Upper lobe of left lung (tissue), 6 donors: ENCODE measurements at places on chromosomes 11 and 22. TPM values are rescaled to one million over a fixed set of nuclear protein-coding genes. Genes with fewer than 3 reads are reported as not detected.
A peak's percentile ranks its signal among the peaks of the same experiment; 100 is the strongest.

DNA sequence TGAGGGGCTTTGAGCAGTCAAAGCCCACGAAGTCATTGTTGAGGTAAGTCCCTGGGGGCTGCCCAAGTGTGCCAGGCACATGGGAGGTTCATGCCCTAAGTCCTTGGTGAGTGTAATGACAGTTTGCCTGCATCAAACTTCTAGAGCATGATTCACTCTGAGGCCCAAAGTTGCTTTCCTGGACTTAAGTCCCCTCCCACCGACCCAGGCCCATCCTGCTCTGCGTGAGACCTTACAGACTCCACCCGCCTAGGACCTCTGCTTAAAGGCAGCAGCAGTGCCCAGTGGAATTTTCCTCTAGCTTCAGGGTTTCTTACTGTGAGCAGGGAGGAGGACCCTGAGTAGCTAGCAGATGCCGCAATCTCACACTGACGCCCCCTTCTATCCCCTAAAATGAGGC, 5.7 kb upstream of the PVALB start:
- no peak overlapping the region for H3K4me3 ChIP-seq
- H3K4me1 ChIP-seq, result no peaks in the 10 kb centered on the region
- H3K27me3 ChIP-seq, result no peaks in the 10 kb centered on the region
- no peak for DNase-seq
- no peak overlapping the region for H3K27ac ChIP-seq
- no peaks in the 10 kb centered on the region for H3K36me3 ChIP-seq

- no peak overlapping the region for H3K27ac ChIP-seq
- no peaks in the 10 kb centered on the region for H3K4me1 ChIP-seq
- no peaks in the 10 kb centered on the region for H3K36me3 ChIP-seq
- no peaks in the 10 kb centered on the region for H3K27me3 ChIP-seq
- DNase-seq, result no peak
- no peak overlapping the region for H3K4me3 ChIP-seq
Measured at GRCh38 chr11:45037434-45038005, 86.8 kb upstream of the TP53I11 start.

- H3K4me1 ChIP-seq, result peaks cover 75% of the 10 kb centered on the region
- peak; percentile 80 for DNase-seq
- H3K4me3 ChIP-seq, result no peak overlapping the region
- no peaks in the 10 kb centered on the region for H3K27me3 ChIP-seq
Measured at GRCh38 chr11:68373815-68374501, 61.6 kb downstream of the LRP5 start.

DNA sequence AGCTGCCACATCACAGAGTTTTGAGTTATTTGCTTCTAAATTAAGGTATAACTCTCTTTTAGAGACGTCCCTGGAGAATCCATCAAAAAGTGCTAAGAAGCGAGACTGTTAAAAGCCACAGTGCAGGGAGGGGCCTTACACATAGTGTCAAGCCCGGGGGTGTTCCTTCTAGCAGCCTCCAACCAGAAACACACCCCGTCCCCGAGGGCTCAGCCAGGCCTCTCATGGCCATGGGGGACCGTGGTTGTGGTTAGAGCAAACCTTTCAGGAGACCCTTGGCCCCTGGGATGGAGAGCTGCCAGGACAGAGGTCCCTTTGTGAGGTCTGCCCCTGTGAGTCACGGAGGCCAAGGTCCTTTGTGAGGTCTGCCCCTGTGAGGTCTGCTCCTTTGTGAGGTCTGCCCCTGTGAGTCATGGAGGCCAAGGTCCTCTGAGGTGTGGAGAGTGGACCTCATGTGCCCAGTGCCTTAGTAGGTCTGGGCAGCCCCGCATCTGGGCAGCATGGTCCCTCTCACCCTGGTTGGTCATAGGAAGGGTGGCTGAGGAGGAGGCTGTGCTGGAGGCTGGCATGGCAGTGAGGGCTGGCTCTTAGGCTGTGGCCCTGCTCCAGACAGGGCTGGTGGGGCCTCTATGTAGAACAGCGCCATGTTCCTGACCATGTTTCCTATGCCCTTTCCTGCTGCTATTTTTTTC, 5.4 kb downstream of the GNAZ start:
- H3K36me3 ChIP-seq, result no peaks in the 10 kb centered on the region
- H3K4me1 ChIP-seq, result peaks cover 10% of the 10 kb centered on the region
- no peak for DNase-seq
- H3K27ac ChIP-seq, result no peak overlapping the region
- H3K27me3 ChIP-seq, result no peaks in the 10 kb centered on the region

SLC25A18 gene
- total RNA-seq, result 1.1 TPM

GAS2L1 gene
- 23.0 TPM for total RNA-seq

DNA sequence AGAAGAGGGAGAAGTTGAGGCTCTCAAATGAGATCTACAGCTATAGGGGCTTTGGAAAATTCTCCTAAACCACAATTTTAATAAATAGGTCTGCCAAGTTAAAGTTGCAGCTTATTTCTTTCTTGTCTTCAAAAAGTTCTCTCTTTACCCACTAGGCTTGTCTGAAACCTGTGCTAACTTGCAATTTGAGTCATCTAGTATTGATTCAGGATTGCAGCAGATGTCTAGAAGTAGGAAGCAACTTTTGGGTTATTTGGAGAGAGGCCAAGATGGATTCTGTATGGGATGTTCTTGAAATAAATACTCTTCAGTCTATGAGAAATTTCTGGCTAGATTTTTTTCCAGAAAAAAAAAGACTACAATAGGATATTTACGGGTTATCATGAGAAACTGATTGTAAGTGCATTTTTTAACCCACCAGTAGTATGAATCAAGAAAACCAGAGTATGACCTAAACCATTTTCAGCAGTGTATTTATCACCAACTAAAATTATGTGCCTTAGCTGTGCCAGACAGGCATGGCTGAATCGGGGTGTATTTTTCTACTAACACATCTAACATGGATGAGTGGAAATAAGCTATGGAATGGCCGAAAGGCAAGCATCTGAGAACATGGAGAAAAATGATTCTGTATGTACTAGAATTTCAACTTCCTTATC, 4.9 kb upstream of the RAB38 start:
- no peaks in the 10 kb centered on the region for H3K27me3 ChIP-seq
- no peak overlapping the region for H3K4me3 ChIP-seq
- no peak overlapping the region for H3K27ac ChIP-seq
- no peak for DNase-seq
- H3K4me1 ChIP-seq, result peaks cover 9% of the 10 kb centered on the region

DNA sequence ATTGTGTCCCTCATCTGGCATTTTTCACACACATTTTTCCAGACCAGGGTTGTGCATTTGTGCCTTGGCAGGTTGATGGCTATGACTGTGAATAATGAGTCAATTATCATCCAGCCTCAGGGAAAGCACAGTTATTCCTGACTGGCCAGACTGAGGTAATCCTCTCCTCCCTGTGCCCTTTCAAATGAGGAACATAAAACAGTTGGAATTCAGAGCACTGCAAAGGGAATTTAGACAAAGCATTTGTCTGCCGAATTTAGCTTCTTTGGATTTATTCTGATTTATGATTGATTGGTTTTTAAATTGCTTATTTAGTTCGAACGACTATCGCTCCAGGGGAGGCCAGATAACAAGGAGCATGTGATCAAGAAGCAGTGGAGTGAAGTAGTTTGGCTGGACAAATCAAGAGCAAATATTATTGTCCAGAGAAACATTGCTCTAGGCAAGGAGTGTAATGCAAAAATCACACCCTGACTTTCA, 30.8 kb upstream of the RAG2 start:
- no peak for DNase-seq
- no peaks in the 10 kb centered on the region for H3K4me1 ChIP-seq
- H3K36me3 ChIP-seq, result no peaks in the 10 kb centered on the region

CCDC87 gene
- total RNA-seq, result 0.22 TPM

DNA sequence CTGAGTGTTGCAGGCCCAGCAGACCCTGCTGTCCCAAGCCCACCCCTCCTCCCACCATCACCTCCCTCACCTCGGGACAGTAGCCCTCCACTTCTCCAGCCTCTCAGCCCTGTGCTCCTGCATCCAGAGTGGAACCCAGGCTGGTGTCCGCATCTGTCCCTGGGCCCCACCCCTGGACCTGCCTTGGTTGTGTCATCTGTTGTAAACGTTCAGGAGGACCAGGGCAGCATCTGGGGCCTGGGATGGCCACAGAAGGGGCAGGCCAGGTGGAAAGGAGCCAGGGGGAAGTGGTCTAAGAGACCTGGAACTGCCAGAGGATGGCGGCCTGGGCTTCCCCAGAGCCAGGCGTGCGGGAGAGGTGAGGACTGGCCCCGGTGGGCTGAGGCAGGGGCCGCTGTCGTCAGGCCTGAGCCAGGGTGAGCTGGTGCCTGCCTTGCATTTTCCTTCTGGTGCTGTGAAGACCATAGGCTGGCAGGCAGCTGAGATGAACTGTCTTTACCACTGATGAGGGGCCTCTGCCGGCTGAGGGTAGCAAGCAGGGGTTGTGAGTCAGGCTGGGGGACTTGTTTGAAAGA, 26.1 kb upstream of the MGAT3 start:
- H3K36me3 ChIP-seq, result peaks cover 70% of the 10 kb centered on the region
- no peak overlapping the region for H3K4me3 ChIP-seq
- DNase-seq, result no peak

DNA sequence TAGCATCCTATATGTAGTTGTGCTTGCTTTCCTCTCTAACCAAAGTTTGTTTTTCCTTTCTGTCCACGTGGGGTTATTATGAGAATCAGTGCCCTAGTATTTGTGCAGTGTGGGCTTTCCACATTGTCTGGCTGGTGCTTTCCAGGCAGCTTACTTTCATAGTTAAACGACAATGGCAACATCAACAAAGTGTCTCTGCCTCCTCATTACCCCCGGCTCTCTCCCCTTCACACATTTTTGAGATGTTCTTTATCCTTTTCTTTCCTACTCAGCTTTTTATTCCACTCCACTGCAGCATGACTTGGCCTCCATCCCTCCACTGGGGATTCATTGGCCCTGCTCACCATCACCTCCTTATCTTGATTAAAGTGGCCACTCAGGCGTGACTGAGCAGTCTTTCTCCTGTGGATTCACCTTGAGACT, 19.1 kb downstream of the SPECC1L start:
- DNase-seq, result no peak
- H3K4me3 ChIP-seq, result no peak overlapping the region
- no peaks in the 10 kb centered on the region for H3K27me3 ChIP-seq
- peaks cover 58% of the 10 kb centered on the region for H3K4me1 ChIP-seq
- peak overlapping the region; percentile 21 for H3K27ac ChIP-seq

- no peak overlapping the region for H3K4me3 ChIP-seq
- H3K27ac ChIP-seq, result no peak overlapping the region
- H3K36me3 ChIP-seq, result no peaks in the 10 kb centered on the region
Measured at GRCh38 chr11:133024301-133024700, 508.0 kb downstream of the OPCML start.

OR4D5 gene
- not detected for total RNA-seq

DNA sequence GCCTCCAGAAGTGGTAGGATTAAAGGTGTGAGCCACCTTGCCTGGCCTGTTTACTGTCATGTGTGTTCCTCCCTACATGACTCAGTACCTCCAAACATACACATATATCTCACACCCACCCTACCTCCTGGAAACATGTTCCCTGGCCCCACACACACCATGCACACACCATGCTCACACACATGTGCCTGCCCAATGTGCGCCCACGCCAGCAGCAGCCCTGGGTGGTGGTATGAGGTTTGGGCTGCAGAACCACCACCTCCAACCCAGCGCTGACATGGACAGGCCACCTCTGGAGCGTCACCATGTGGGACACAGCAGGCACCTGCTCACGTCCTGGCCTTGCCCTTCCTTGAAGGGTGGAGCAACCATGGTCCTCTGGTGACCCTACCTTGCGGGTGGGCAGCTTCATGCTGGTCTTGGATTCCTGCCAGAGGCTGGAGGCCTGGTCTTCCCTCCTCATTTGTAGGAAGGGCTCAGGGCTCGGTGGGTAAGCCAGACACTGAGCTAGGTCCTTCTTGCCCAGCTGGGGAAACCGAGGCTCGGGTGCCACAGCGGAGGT, 37.9 kb downstream of the KIAA1671 start:
- H3K4me1 ChIP-seq, result peaks cover 29% of the 10 kb centered on the region
- H3K36me3 ChIP-seq, result no peaks in the 10 kb centered on the region
- peak overlapping the region; percentile 70 for H3K27ac ChIP-seq
- H3K4me3 ChIP-seq, result no peak overlapping the region
- H3K27me3 ChIP-seq, result no peaks in the 10 kb centered on the region

- no peak overlapping the region for H3K27ac ChIP-seq
- no peak overlapping the region for H3K4me3 ChIP-seq
- no peaks in the 10 kb centered on the region for H3K27me3 ChIP-seq
- no peaks in the 10 kb centered on the region for H3K4me1 ChIP-seq
- no peaks in the 10 kb centered on the region for H3K36me3 ChIP-seq
Measured at GRCh38 chr11:1442163-1442562, 44.4 kb downstream of the MOB2 start.

PHETA2 gene
- 12.5 TPM for total RNA-seq

DNA sequence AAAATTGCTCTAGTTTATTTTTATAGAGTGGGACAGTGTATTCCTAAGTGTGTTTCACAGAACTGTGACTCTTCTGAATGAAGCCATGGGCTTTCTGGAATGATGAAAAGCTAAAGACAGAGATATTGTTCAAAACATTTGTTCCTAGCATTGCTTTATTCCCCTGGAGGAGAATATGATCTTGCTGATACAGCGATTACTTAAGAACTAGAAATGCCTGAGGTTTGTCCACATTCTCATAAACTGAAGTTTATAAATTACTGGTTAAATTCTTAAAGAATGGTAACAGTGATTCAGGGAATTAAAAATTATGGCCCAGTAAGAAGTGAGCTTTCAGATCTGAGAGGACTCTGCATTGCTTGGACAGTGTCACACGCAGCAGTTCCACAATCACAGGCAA, 690.3 kb downstream of the FAM181B start:
- H3K27ac ChIP-seq, result no peak overlapping the region
- DNase-seq, result no peak
- H3K4me3 ChIP-seq, result no peak overlapping the region
- H3K4me1 ChIP-seq, result no peaks in the 10 kb centered on the region
- H3K36me3 ChIP-seq, result no peaks in the 10 kb centered on the region

DNA sequence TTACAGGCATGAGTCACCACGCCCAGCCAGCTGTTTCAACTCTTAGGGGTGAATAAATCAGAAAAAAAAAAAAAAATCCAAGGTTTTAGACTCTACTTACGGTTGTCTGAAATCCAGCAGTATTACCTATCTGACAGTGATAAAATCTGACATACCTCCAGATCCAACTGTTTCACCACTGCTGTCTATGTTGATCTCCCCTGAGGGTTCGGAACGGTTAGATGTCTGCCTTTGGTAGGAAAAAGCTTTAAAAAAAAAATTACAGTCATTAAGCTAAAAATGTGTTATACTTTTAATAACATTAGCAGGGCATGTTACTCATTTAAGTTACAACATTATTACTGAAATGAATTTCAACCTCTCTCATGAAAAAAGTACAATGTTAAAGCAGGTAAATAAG, 21.1 kb downstream of the NCAPD3 start:
- no peak overlapping the region for H3K27ac ChIP-seq
- H3K27me3 ChIP-seq, result no peaks in the 10 kb centered on the region
- no peak overlapping the region for H3K4me3 ChIP-seq
- peaks cover 9% of the 10 kb centered on the region for H3K36me3 ChIP-seq

DNA sequence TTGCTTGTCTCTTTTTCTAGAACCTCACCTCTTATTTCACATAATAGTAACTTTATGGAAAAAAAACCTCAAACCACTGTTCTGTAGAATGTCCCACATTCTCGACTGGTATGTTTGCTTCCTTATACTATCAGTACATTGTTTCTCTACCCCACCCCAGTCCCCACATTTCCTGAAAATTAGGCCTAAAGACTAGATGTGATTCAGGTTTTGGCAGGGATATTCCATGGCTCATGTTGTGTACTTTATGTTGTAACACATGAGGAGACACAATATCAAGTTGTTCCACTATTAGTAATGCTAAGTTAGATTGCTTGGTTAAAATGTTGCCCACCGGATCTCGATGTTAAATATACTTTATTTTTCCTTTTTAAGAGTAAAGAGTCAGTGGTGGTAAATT, 34.7 kb downstream of the DDIAS start:
- H3K4me3 ChIP-seq, result no peak overlapping the region
- H3K36me3 ChIP-seq, result no peaks in the 10 kb centered on the region
- no peaks in the 10 kb centered on the region for H3K27me3 ChIP-seq
